ENCODE measurements at places on chromosomes 1 and 21.

DNA sequence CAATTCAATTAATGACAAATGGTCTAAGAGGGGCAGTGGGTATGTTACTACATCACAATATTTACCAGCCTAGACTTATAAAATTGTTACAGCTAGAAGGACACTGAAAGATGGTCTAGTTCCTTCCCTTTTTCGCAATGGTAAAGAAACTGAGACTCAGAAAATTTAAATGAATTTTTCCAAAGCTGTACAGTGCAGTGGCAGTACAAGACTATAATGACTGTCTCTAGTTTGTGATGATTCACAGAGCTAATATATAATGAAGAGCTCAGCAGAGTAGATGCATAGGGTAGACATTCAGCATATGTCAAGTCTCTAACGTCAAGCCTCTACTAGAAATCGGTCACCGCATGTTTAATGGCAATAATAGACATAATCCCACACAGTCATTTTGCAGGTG is 4.6 kb downstream of the PLPP3 start:
- no peak for DNase-seq

DNA sequence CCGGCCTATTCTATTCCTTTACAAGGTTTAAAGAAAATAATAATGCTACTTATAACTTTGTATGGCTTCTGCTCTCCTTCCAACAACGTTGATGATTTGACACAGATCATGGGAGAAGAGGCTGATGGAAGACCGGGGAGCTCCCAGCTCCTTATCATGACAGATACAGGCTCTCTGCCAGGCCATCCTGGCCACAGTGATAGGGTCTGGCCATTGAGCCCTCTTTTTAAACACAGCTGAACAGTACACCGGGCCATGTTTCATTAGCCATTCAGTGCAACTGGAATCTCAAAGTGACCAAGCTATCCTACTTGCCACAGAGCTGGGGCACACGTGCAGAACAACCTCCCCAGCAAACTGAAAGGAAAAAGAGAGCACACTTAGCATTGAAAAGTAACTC is 34.9 kb downstream of the DNAJC11 start:
- no peak for DNase-seq

- DNase-seq = no peak
Observed at GRCh38 chr1:43296207-43296606, 4.6 kb upstream of the TIE1 start.

DNA sequence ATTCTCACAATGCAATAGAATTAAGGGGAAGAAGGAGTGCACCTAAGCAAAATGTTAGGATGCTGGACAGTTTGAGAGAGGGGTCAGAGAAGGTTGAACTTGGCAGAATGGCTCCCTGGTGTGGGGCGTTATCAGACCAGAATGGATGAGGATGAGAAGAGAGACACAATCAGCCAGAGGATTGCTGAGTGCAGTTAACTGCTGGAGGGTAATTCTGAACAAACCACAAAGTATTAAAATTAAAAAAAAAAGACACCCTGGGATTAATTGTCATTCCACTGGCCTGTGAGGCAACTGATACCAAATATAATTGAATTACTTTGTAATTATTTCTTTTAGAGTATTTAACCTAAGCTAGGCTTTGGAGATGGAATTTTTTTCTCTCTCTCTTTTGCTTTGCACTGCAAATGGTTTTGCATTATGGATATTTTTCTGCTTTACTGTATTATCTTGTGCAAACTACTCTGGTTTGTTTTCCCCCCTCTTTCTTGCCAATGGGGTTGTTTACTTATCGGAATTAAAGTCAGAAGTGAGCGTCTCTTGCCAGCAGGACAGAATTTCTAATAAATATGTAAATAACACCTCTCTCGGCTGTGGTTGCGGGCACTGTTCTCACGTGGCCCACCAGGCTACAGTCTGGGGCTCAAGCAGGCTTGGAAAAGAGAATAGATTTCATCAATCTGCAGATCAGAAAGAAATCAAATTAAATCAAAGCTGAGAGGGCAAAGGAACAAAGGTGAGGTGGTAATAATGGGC is 572.9 kb upstream of the CAMK1G start:
- no peak for DNase-seq

GRCh38 chr1:41366455-41367287 is 5.4 kb downstream of the FOXO6 start:
- no peak for DNase-seq

- DNase-seq = no peak
Observed at GRCh38 chr1:3788756-3789420, 7.4 kb downstream of the LRRC47 start.
